ENCODE measurements at places on chromosomes 7 and 10. TPM values are rescaled to one million over a fixed set of nuclear protein-coding genes. Genes with fewer than 3 reads are reported as not detected.

STARD3NL gene
- 66.4 TPM for total RNA-seq

NEUROD6 gene
- not detected for total RNA-seq

CYP26A1 gene
- total RNA-seq = 0.14 TPM

PPP1R3C gene
- total RNA-seq = 190 TPM

CACUL1 gene
- 15.4 TPM for total RNA-seq

FOXI2 gene
- total RNA-seq = not detected

ANXA7 gene
- total RNA-seq = 99.0 TPM

CLRN3 gene
- total RNA-seq = not detected

IGFBP1 gene
- total RNA-seq = 0.14 TPM

NUTM2A gene
- 0.28 TPM for total RNA-seq

KCP gene
- 0.14 TPM for total RNA-seq

CLDN15 gene
- 1.8 TPM for total RNA-seq

MEIG1 gene
- not detected for total RNA-seq

SPRN gene
- 0.43 TPM for total RNA-seq

ANK3 gene
- total RNA-seq = 3.3 TPM

MCU gene
- total RNA-seq = 43.0 TPM

MYOF gene
- 218 TPM for total RNA-seq

R3HCC1L gene
- 15.3 TPM for total RNA-seq

RPEL1 gene
- under 0.01 TPM for total RNA-seq

PPP1R3A gene
- total RNA-seq = not detected

ARID5B gene
- total RNA-seq = 84.9 TPM

FGL2 gene
- total RNA-seq = 58.2 TPM

VAX1 gene
- total RNA-seq = not detected

ADARB2 gene
- not detected for total RNA-seq

AIFM2 gene
- 8.4 TPM for total RNA-seq

CHAT gene
- total RNA-seq = not detected

FIS1 gene
- total RNA-seq = 306 TPM

SGMS1 gene
- total RNA-seq = 55.6 TPM

ASCC1 gene
- 26.6 TPM for total RNA-seq

Measured in smooth muscle cell of bladder (primary cell).